ENCODE measurements at places on chromosomes 3 and 15.

- no peak for DNase-seq
Measured at GRCh38 chr3:48624767-48625166, 3.2 kb upstream of the TMEM89 start.

GRCh38 chr3:11434017-11434526 is 161.9 kb downstream of the ATG7 start:
- peak; percentile 89 for DNase-seq

GRCh38 chr3:41117398-41117870 is 81.9 kb upstream of the CTNNB1 start:
- no peak for DNase-seq

DNA sequence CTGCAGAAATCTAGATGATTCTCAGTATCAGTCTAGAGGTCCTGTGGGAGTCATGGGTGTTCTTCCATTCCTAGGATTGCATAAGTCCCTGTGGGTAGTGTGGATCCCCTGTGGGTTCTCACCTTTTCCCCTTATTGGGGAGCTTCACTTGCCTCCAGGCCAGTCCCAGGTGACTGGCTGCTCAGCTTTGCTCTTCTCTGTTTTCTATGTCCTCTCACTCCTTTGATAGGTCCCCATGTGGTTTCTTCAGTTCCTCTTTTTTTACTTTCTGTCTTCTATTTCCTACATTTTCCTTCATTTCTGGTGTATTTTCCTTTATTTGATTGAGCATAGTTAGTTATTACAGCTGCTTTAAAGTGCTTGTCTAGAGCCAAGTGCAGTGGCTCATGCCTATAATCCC is 10.9 kb downstream of the TEX55 start:
- no peak for DNase-seq

GRCh38 chr3:66495668-66496045 is 5.2 kb downstream of the LRIG1 start:
- no peak for DNase-seq

DNA sequence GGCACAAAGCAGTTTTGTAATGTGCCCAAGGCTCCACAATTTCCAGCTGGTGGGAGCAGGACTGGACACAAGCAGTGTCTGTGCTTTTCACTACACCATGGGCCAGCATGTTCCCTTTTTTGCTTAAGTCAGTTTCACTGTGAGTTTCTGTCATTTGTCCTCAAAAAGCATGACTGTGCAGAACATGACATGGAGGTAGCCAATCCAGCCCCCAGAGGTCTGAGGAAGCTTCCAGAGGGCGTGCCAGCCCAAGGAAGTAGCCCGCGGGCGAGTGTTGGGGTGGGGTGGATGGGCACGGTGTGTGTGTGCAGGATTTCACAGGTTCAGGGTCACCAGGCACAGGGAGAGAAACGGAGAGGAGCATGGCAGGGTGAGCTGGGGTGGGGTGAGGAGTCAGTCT is 8.0 kb upstream of the EEFSEC start:
- no peak for DNase-seq

GRCh38 chr3:113288881-113289280 is 77.5 kb downstream of the BOC start:
- DNase-seq: no peak

GRCh38 chr15:82856397-82857170 is 47.2 kb downstream of the WHAMM start:
- no peak for DNase-seq

DNA sequence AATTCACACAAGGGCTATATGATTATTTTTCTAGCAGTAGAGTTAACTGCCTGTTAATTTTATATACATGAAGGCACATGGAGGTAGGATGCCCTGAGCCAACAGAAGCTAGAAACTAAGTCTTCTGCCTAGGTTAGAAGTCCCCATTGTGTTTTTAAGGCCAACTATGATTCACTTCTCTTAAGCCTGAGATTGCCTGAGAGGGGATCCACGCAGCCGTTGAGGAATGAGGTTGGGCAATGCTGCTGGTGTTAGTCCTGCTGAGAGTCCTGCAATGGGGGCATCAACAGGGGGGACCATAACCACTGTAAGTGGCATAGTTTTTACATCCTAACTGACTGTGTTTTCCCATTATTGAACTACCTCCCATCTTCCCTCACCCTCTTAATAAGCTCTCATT is 60.1 kb upstream of the PFN2 start:
- DNase-seq: no peak

DNA sequence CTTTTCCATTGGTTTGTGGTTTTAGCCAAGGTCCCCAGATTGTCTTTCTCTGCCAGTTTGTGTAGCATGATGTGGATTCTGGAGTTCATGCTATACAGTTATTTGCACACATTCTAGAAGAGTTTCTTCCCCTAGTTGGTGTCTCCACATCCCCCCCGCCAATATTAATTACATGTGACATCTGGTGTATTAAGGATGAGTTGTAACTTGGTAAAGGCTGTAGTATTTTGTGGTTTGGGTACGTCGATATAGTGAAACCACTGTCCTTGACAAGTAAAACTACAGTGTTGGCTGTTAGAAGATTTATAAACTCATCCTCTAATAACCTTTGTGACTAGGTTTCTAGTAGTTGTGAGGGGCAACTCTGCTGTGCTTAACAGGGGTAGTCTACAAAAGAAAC is 23.7 kb upstream of the P4HTM start:
- no peak for DNase-seq

GRCh38 chr3:177379045-177379444 is 181.8 kb upstream of the TBL1XR1 start:
- no peak for DNase-seq

GRCh38 chr3:149226776-149227175 is 5.1 kb upstream of the CP start:
- no peak for DNase-seq

Data from AG09319 (cell line).